Left renal cortex interstitium (tissue), 4 donors: ENCODE measurements at places on chromosomes 6 and 20.

- DNase-seq, result no peak
Measured at GRCh38 chr6:2596222-2596621, 154.5 kb downstream of the MYLK4 start.

GRCh38 chr6:16196984-16197546 lies 41.3 kb upstream of the GMPR start:
- DNase-seq, result no peak

DNA sequence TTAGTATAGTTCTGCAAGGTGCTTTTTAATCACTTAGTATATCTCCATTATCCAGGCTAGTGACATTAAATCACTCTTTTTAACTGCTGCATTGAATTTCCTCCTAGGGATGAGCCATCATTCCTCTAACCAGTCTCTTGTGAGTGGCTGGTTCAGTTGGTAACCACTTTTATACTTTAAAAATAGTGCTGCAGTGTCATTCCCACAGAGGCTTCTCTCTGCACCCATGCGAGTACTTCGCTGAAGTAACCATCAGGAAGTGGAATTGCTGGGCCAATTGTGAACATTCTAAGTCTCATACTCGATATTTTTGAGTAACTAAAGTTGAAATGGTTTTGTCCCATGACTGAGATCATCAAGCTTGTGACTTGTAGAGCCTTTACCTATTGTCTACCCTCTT lies 2.1 kb downstream of the BTN3A2 start:
- DNase-seq, result no peak

GRCh38 chr6:37743926-37744325 lies 46.2 kb upstream of the MDGA1 start:
- no peak for DNase-seq

GRCh38 chr6:90157441-90157840 lies 139.2 kb downstream of the BACH2 start:
- no peak for DNase-seq

DNA sequence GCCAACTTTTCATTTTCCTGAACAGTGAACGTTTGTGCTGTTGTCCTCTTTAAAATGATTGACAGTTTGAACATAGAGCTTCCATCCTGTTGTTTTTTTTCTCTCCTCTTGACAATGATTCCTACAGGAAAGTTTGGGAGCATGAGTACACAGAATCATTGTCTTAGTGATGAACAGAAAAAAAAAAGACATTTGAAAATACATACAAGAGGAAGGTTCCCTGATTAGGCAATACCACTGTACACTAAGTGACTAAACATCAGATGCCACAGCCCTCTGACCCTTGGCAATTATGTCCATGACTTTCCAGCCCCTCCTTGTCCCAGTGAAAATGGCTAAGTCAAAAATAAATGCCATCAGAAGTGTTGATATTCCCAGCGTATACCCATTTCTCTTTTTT lies 71.5 kb downstream of the RTN4IP1 start:
- DNase-seq, result no peak

DNA sequence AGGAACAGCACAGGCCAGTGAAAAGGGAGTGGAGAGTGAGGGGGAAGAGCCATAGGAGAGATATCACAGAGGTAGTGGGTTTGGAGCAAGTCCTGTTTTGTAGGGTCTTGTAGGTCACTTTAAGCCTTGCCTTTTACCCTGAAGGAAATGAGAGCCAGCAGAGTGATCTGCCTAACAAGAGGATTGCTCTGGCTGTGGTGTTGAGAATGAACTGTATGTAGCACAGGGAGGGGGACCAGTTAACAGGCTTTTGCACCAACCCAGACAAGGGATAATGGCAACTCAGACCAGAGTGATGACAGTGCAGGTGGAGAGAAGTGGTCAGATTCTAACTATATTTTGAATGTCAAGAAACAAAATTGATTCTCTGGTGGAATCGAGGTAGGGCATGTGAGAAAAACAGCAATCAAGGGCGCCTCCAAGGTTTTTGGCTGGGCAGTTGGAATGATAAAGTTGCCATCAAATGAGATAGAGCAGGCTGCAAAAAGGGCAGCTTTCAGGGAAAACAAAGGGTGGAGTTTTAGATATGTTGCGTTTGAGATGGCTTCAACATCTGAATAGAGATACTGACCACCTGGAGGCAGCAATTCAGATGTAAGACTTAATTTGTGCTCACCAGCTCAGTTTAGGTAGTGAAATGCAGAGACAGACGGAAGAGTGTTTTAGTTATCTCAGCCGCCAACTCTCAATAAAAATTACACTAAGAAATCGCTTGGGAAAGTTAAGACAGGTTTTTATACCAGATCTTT lies 134.4 kb upstream of the BTBD3 start:
- no peak for DNase-seq

DNA sequence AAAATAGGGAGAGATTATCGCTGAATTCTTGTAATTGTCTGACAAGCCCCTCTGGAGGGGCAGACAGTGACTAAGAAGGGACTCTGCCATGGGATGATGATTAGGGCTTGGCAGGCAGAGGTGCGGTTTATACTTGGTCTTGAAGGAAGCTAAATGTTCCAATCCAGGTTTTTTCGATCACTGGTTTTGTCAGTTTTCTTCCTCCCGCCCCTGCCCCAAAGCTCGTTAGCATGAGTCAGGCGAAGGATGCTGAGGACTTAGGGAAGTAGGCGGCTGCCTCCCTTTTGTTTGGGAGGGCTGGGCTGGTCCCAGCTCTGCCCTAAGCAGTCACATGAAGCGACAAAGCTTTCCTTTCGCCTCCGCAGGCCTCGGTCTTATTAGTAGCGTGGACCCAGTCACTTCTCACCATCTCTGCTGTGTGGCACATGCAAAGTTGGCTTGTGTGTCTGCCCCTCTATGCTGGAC lies 314.2 kb downstream of the CDC5L start:
- DNase-seq, result no peak

GRCh38 chr6:66328200-66328599 lies 621.2 kb upstream of the EYS start:
- DNase-seq, result no peak

DNA sequence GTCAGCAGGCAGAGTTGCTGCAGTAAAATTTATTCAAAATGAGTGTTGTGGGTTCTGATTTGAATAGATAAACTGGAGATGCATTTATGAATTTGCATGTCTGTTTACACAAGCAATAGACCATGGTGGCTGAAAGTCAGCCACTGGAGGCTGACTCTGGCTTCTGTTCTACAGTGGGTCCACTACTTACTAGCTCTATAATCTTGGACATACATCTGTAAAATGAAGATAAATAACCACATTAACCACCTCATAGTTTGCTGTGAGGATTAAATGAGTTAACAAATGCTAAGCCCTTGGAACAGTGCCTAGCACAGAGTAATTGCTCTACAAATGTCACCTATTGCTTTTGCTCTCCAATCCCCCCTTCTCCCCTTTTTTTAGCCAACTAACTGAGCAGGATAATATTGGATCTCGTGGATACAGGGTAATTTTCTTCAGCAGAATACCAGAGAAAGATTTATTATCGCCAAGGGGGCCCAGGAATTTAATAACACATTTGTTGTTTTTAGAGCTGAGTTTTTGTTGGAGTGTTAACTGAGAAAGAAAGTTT lies 1.4 kb upstream of the PM20D2 start:
- DNase-seq, result peak; percentile 21

GRCh38 chr6:38871741-38872568 lies 156.8 kb downstream of the DNAH8 start:
- peak; percentile 26 for DNase-seq

GRCh38 chr6:38436726-38437465 lies 202.8 kb downstream of the BTBD9 start:
- no peak for DNase-seq

DNA sequence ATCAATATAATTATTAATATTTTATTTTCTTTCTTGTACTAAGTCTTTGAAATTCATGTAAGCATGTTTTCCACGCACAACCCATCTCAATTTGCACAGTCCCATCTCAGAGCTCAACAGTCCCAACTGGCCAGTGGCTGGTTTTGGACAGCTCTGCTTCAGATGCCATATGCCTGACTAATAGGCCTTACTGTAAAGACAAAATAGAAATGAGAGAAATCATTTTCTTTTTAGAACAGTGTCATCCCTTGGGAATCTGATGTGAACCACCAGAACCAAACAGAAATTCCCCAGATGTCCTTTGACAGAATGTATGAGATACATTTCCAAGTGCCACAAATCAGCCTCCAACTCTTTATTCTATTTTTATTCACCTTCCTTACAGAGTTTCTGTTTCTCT lies 338.9 kb downstream of the ESR1 start:
- no peak for DNase-seq

GRCh38 chr20:53609491-53610445 lies 16.1 kb upstream of the ZNF217 start:
- no peak for DNase-seq

GRCh38 chr6:5838656-5839396 lies 167.9 kb downstream of the NRN1 start:
- DNase-seq, result no peak

- no peak for DNase-seq
Measured at GRCh38 chr6:129130106-129130505, 247.2 kb downstream of the LAMA2 start.

DNA sequence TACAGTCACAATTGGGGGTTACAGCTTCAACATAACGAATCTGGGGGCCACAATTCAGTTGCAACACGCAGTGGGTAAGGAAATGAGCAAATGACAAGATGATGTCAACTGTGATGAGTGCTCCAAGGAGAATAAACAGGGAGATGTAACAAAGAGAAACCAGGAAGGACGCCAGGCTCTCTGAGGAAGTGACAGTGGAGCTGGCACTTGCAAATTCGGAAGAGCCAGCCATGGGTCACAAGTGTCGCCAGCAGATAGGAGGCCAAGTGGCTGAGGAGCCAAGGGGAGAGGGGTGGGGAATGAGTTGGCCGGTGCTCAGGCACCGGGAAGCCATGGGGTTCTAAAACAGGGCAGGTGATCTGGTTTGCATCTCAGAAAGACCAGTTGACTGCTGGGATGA lies 136.4 kb downstream of the EYA2 start:
- no peak for DNase-seq

GRCh38 chr6:99491171-99491570 lies 24.1 kb downstream of the USP45 start:
- DNase-seq, result no peak

DNA sequence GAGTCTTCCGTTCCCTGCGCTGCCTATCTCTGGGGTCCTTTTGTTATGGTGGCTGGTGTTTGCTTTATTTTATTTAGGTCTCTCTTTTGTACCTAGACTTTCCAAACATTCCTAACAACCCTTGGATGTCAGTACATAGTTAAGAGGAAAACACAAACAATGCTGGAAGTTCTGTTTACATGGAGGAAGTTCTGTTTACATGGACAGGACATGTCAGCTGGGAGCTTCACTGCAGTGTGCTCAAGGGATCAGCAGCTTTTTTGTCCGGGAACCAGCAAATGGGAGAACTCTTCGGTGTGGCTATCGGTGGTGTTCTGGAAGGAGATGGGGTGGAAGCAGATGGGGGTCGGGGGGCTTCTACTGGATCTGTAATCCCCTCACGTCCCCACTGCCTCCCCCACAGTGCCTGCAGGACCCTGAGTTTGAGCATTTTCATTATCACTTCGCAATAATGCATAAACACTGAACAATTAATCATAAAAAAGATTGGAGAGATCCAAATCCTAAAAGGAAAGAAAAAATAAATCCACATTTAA lies 2.7 kb downstream of the SERPINB6 start:
- DNase-seq, result no peak

GRCh38 chr6:74782346-74782745 lies 423.5 kb downstream of the COL12A1 start:
- no peak for DNase-seq

- no peak for DNase-seq
Measured at GRCh38 chr6:492178-492577, 100.6 kb downstream of the IRF4 start.

- no peak for DNase-seq
Measured at GRCh38 chr6:54327631-54328030, 19.4 kb downstream of the TINAG start.

- DNase-seq, result no peak
Measured at GRCh38 chr6:72552938-72553337, 68.9 kb upstream of the KCNQ5 start.

- DNase-seq, result no peak
Measured at GRCh38 chr20:56540415-56540814, 7.4 kb downstream of the FAM209B start.

DNA sequence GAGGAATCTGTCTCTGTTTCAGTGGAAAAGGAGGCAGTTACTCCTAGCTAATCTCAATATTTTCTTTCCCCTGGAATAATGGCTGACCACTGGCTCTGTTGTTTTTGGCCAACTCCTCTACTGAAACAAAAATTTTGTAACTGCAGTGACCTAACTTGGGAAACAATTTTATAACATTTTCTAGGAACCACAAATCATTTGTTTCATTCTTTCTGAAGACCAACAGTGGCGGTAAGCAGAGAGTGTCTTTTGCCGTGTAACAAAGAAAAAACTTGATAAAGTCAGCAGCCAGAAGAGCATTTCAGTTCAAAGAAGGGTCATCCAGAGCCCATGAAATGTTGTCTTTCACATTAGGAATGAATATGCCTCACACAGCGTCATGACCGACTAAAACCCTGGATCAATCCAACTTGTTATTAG lies 11.8 kb upstream of the BFSP1 start:
- peak; percentile 68 for DNase-seq

- no peak for DNase-seq
Measured at GRCh38 chr6:34568341-34569201, 12.4 kb upstream of the SPDEF start.

- peak; percentile 10 for DNase-seq
Measured at GRCh38 chr6:2633736-2634135, 117.0 kb downstream of the MYLK4 start.

- DNase-seq, result no peak
Measured at GRCh38 chr6:3612341-3613041, 139.0 kb downstream of the PXDC1 start.

GRCh38 chr6:163741342-163741741 lies 326.8 kb downstream of the QKI start:
- DNase-seq, result no peak

DNA sequence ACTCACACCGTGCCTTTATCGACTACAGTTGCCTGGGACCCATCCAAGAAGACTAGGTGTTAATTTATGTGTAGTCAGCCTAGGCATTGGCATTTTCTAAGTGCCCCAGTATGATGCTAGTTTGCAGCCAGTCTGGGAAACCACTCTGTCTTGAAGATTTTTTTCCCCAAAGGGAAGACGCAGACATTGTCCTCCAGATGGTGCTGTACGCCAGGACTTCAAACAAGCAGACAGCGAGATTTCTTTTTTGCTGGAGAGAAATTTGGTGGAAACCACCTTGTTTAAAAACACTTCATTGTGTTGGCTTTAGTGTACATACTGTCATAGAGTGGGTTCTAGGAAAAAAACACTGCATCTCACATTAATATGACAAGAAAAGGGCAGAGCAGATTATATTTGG lies 30.0 kb downstream of the ALDH5A1 start:
- DNase-seq, result no peak

GRCh38 chr6:105994591-105995390 lies 91.3 kb upstream of the PRDM1 start:
- DNase-seq, result peak; percentile 38
